ENCODE measurements at places on chromosomes 3 and 15.

DNA sequence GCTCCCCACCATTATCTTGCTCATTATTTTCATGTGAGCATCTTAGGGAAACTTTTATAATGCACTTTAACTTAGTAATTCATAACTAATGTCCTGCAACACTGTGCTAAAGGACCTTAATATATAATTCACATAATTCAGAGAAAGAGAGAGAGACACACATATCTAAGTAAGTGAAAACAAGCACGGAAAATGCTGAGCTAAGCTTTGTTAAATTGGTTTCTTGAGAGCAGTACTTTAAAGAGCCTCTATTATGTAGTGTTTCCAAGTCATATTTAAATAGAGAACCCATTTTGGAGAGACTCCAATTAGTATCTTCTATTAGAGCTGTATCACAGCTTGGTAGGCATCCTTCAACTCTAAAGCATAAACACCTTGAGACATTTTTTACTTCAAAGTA lies 354.1 kb upstream of the SOX14 start:
- no peak for DNase-seq

DNA sequence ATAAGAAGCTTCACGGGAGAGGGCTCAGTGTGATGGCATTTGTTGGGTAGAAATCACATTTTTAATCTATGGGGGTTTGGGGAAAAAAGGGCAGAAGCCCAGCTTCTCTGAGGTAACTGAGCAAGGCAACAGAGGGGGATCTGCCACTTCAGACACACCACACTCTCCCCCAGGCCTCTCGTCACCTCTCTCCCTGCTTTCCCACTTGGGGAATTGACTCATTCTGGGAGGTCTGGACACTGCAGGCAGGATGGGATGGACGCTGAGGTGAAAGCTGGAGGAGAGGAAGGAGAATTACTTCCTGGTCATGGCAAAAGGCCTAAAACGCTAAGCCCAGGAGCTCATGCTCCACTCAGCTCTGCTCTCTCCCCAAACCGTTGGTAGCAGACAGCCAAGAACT lies 33.2 kb downstream of the MYO5C start:
- DNase-seq, result no peak

DNA sequence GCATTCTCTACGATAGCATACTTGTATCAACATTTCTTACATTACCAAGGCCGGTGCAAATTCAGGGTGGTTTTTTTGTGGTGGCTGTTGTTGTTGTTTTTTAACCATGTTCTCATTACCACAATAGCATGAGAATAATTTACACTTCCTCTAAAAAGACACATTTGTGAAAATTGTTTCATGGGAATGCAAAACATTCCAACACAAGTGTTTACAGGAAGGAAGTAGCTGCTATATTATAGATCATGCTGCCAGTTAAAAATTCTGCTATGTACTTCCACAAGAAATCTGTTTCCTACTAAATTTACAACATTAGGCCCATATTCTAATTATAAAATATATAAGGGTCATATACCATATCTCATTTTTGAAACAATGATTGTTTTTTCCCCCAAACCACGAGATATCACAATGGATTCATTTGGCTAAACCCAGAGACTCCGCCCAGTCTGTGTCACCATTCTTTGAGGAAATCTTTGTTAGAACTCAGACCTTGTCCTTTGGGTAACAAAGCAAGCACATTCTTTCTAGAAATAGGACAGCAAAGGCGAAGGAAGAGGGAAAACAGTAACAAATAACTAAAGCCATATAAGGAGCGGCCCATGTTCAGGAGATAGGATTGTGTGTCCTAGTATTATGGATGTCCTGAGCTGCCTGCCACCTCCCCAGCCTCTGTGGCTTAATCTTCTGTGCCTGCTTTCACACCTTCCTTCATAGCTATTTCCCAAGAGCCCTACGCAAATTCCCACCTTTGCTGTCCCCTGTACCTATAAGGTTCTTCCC lies 60.1 kb downstream of the UACA start:
- DNase-seq, result no peak

DNA sequence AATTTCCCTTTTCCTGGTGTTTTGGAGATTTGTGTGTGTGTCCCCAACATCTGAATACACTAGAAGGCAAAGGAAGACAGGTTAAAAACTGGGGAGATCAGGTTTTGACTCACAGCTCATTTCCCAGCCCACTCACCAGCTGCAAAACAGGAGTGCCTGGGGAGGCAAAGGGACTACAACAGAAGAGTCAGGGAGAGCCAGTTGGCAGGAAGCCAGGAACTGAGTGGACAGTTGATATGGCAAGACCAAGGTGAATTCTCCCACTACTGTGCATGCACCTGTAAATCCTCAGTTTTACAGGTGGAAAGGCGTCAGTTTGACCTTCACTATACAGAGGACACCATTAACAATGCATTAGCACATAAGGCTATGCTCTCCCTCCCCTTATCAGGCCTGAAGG lies 901.5 kb upstream of the SEMA6D start:
- no peak for DNase-seq

GRCh38 chr3:9810433-9810770 lies 340 bp downstream of the TTLL3 start:
- no peak for DNase-seq

DNA sequence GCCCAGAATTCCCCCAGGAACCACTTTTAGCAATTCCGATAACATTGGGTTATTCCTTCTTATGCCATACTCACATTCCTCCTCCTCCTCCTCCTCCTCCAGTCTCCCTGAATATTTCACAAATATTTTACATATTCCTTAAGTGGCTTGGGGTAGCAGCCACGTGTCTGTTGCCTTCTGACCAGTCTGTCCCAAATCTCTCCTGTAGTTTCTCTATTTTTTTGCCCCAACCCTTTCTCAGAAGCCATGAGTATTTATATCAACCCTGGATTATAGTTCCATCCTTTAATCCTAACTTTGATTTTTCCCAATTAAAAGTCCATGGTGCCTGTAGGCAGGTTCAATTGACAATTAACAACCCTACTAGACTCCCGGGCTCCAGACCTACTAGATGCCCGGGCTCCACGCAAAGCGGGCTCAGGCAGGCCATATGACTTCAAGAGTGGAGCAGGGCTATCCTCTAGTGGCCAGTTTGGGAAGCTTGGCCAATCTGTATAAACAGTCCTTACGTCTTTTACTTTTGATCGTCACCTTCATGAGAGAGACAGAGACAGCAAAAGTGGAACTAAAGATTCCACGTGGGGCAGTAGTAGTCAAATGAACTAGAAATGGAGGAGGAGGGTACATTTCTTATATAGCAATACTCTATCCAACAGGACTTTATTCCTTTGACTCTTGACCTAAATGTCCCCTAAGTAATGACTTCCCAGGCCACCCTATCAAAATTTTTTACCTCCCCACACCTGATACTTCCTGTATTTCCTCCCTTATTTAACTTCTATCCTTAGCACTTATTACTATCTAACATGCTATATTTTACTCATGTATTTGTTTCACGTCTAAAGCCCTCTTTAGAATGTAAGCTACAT lies 69.7 kb downstream of the USF3 start:
- peak; percentile 21 for DNase-seq

GRCh38 chr3:64291345-64291744 lies 66.1 kb upstream of the PRICKLE2 start:
- no peak for DNase-seq

DNA sequence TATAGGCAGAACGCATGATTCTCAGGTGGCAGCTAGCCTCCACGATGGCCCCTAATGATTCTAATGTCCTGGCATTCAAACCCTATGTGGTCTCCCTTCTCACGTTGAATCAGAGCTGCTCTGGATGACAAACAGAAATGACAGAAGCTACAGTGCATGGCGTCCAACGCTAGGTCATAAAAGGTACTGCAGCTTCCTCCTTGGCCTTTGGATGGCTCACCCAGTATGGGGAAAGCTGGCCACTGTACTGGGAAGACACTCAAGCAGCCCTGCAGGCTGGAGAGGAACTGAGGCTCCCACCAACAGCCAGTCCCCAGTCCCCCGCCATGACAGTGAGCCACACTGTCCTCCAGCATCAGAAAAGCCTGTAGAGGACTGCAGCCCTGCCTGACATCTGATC lies 286.3 kb downstream of the FAM43A start:
- DNase-seq, result peak; percentile 6

GRCh38 chr3:58404396-58404795 lies 29.2 kb downstream of the PDHB start:
- no peak for DNase-seq

DNA sequence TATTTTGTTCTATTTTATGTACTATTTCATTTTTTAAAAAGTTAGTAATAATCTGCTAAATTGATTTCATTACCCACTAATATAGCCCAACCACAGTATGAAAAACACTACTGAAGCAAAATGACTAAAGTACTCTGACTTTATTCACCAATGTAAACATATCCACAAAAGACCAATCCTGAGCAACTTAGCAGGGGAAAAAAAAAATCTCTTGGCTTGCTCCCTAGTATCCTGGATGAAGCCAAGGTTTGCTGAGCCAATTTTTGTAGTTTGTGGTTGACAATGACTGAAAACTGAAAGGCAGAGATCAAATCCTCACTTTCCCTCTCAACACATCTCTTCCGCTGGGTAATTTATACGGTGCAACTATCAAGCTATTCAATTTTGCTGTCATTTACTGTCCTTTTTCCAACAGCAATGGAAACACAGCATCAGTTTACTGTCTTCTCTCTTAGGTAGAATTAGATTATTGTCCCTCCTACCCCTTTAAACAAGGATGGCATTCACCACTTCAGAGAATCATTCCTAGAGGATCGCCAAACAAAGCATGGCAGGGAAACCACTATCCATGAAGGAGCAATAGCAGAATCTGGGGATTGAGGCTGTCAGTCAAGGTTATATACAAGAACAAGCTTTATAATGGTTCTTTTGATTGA lies 149.7 kb downstream of the THRB start:
- DNase-seq, result no peak

DNA sequence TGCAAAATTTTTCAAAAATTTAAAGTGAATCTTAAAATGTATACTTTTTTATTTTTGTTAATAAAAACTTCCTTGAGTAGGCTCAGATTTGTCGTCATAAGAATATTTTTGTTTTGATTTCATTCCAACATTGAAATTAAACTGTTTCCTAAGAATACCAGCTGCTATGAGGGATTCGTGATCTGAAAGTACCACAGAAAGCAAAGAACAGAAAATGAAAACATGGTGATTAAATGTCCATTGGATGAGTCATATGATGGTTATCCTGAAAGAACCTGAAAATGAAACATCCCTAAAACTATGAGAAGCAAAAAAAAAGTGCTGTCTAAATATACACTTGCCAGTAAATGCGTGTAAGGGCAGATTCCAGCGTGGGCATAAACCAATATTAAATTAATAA lies 143.8 kb downstream of the GMNC start:
- DNase-seq, result no peak

DNA sequence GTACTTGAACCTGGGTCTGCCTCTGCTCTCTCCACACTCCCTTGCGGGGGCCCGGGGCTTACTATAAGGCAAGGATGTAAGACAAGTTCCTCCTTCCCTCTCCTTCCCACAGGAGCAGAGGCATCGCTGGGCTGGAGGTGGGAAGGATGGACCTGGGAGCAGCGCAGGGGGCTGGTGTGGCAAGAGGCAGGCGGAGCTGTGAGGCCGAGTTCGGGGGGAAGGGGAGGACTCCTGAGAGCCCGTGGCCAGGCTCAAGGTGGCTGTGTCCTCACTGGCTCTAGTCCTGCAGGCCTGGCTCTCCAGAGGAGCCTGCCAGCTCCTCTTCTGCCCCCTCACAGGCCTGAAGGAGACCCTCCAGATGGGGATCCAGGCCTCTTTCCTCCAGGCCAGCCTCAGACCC lies 1.0 kb upstream of the NR2E3 start:
- no peak for DNase-seq

- DNase-seq, result no peak
Observed at GRCh38 chr3:105853801-105854432, 14.9 kb downstream of the CBLB start.

GRCh38 chr3:154792828-154793227 lies 287.3 kb upstream of the MME start:
- DNase-seq, result no peak

GRCh38 chr3:32121137-32121536 lies 14.7 kb downstream of the GPD1L start:
- DNase-seq, result no peak

DNA sequence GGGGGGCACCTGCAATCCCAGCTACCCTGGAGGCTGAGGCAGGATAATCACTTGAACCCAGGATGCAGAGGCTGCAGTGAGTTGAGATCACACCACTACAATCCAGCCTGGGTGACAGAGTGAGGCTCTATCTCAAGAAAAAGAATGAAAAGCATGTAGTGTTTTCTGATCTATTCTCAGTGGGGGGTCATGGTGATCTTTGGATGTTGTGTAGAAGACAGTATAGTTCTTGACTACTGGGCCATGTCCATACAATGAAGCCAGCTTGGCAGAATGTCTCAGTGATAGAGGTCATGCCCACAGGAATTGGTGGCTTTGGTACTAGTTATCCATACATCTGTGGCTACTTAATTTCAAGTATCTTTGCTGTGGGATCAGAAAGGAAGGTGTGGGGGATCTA lies 26.8 kb upstream of the NANOGP8 start:
- no peak for DNase-seq

DNA sequence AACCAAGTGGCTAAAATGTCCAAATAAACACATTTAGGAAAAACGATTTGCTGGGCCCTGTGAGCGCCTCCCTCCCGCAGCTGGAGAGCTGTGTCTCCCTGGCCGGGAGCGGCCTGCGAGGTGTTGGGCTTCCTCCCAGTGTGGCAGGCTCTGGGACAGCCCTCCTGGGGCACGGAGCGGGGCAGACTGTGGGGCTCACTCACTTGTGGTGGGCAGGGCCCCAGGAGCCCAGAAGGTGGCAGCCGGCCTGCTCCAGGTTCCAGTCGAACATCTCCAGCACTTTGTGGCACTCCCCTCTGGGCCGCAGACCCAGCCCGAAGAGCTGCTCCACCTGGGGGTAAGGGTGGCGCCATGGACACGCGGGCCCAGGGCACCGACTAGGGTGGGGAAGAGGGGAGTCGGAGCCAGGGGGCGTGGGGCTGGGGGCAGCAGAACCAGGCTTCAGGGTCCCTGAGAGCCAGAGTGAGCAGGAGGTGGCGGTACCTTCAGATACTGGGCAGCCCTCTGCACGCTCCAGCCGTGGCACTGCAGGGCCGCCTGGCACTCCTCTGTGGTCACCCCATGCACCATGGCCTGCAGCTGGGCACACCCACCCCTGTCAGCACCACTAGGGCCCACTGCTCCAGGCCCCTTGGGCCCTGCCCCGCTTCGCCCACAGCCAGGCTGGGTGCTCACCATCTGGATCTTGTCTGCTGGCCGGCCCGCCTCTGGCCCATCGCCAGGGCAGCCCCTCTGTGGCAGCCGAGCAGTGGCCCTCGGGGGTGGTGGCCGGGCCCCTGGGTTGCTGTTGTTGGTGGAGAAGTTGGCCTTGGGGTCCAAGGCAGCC lies 41.5 kb downstream of the TNK2 start:
- no peak for DNase-seq
